ENCODE measurements at places on chromosomes 6 and 20.

GRCh38 chr6:81894306-81894705, 141.8 kb upstream of the TENT5A start:
- DNase-seq, result no peak

DNA sequence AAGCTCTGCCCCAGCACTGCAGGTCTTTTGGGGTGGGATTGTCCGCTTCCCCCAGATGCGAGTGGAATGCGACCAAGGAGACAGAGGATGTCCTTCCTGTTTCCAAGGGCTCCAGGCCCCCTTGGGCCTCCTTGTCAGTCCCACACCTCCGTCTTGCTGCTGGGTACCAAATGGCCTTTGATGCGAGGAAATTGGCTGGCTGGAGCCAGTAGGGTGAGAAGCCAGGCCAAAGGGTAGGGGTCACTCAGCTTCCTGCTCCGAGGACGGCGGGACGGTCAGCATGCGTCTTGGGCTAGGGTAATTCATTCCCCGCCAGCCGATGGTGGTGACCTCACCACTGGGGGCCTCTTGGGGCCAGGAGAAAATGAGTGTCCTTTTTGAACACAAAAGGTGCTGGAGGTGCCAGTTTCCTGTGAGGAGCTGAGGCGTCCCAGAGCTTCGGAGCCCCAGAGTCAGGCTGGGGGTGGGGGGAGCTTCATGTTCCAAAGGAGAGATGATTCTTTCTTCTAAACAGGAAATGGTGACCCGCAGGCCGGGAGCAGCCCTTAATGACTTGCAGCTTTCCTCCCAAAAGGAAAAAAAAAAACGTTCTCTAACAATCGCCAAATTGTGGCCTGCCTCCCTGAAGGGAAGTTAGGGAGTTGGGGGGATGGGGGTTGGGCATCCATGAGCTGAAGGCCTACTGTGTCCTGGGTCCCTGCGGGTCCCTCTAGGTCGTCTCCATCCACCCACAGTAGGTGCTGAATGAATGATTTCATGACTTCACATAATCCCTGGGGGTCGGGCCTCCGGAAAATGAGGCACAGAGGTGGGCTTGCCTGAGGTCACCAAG, 6.7 kb downstream of the SNAI1 start:
- DNase-seq, result peak; percentile 28

GRCh38 chr6:108742041-108742440, 106.2 kb upstream of the ARMC2 start:
- no peak for DNase-seq

GRCh38 chr6:43736211-43736786, 33.7 kb upstream of the VEGFA start:
- no peak for DNase-seq

GRCh38 chr6:33217681-33218080, 9.4 kb downstream of the RING1 start:
- no peak for DNase-seq

DNA sequence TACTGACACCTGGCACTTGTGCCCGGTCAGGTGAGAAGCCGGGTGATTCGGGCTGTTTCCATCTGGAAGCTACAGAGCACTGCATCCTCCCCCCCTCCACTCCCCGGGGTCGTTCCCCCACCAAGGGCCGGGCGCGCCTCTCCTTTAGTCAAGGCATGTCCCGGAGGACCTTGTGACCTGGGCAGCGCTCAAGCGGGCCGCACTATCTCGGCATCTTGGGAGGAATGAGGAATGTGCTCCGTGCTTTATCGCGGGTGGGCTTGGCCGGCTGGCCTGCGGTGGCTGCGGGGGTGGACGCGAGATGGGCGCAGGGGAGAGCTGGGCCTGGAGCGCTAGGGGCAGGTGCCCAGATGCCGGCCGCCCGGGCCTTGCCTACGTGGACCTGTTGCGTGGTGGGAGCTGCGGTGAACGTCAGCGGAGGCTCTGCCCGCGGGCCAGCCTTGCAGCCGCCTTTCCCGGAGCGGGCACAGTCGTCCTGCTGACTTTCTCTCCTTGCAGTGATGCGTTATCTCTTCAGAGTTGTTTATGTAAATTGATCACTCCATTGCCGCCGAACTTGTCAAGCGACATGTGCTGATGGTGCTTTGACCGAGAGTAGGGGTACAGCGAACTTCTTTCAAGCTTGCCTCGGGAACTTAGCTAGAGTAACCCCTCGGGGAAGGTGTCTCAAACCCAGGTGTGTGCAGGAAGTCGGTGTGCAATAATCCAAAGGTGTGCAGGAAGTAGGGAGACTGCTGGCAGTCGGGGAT, 1.1 kb downstream of the LRRC1 start:
- DNase-seq, result peak; percentile 49

- DNase-seq, result no peak
These were observed 76.0 kb upstream of the CD93 start for GRCh38 chr20:23161968-23162696.

DNA sequence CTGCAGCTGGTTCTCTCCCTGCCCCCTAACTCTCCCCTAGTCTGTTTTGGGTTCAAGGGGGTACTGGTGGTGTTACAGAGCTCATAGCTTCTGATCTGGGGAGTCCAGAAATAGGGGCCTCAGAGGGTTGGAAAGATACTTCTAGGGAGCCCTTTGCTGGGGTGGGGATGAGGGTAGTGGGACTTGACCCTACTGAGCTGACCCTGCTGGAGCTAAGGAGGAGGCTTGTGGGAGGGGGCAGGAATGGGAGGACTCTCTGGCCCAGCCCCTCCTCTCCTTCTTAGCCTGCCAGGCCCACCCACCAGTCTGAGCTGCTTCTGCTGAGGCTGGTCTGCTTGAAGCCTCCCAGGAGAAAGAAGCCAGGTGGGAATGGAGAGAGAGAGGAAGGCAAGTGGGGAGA, at the start of gene EGFL8:
TSS of gene EGFL8 (plus strand) at position 301 of the 400 bp plus-strand sequence. CDS start 1,571 bp downstream, outside the sequence.
- no peak for DNase-seq

DNA sequence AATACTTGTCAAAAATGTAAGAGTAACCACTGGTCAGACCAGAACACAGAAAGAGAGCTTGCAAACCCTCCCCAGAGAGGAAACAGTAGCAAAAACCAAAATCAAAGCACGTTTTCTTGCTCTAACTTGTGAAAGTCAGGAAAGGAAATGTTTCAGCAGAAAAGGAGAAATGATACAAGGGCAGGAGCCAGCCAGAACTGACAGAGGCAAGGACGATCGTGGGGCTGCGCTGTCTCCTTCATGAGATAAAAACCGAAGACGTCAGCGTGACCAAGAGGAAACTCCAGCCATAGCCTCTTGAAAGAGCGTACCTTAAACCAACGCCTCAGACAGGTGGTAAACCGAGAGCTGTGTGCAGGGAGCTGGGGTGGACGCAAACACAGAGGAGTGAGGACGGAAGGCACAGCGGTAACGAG, 27.5 kb downstream of the LAMA5 start:
- DNase-seq, result no peak

- DNase-seq, result no peak
These were observed 113.5 kb downstream of the SAMD5 start for GRCh38 chr6:147621961-147622360.

GRCh38 chr6:169162249-169162648, 91.4 kb downstream of the THBS2 start:
- DNase-seq, result no peak

GRCh38 chr20:9506280-9506821, 8.0 kb upstream of the LAMP5 start:
- no peak for DNase-seq

GRCh38 chr6:152220786-152221185, 413.3 kb downstream of the ESR1 start:
- DNase-seq, result no peak

DNA sequence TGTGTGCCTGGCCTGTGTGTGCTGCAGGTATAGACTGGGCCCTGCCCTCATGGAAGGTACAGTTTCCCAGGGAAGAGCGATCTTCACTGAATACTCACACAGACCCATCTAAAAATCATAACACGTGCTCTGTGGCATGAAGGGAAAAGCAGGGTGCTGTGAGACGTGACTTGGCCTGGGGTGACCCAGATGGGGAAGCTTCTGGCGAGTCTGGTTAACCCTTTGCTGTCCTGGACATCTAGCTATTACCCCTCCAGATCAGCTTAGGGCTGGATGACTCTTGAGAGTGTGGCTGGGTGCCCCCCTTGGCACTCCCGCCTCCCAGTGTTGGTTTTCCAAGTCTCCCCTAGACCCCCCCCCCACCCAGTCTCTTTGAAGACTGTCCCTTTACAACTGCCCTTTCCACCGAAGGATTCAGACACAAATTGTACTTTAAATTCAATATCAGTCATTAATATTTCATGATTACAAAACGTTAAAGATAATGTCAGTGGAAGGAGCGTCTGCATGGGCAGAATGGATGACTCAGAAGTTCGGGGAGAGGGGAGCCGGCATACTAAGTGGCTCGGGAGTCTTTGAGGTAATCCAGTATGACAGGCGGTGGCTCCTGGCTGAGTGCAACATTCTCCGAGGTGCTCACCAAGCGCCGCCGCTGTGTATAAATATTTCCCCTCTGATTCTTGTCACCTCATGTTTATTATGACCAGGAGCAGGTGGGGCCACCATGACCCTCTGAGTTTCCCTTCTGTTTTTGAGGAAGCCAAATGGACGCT, 77.3 kb downstream of the CD40 start:
- DNase-seq, result no peak
